ENCODE measurements at places on chromosomes 1 and 21.

GRCh38 chr1:223010582-223011504, 132.2 kb downstream of the TLR5 start:
- no peak for DNase-seq

GRCh38 chr21:38434913-38435533, 63.3 kb downstream of the ERG start:
- DNase-seq = no peak

DNA sequence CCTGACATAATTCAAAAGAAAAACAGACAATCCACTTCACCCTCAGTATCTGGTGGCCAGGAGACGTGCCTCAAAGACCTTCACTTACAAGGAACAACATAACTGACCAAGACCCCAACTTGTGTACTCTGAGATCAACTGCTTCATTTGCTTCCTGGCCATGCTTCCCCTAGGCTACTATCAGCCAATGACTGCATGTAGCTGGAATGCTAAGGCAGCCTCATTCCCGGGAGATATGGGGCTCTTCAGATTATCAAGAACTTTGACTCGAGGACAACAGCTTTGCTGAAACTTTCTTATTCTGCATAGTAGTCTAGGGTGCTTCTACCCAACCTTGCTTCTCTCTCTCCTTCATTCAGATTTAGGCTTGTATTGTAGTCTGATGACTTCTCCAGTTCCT, 11.7 kb upstream of the UCK2 start:
- no peak for DNase-seq

DNA sequence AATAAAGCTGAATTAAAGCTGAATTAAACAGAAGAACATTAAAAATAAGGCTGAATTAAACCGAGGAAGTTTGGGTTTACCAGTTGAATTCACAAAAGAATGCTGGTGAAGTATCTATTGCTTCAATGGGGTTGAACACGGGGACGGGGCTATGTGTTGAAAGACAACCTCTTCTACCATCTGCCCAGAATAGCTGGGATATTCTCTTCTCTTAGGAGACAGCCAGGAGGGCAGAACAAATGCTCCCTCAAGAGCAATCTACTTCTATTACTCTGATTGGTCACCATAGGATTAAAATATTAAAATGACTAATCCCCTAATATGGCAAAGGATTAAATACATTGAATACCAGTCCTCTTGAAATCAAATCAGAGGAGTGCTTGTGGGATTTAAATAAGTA, 68.4 kb downstream of the LPGAT1 start:
- DNase-seq = no peak

- no peak for DNase-seq
Measured at GRCh38 chr1:111598544-111598943, 21.0 kb upstream of the RAP1A start.

GRCh38 chr1:202311875-202312635, 29.7 kb downstream of the UBE2T start:
- DNase-seq = no peak

DNA sequence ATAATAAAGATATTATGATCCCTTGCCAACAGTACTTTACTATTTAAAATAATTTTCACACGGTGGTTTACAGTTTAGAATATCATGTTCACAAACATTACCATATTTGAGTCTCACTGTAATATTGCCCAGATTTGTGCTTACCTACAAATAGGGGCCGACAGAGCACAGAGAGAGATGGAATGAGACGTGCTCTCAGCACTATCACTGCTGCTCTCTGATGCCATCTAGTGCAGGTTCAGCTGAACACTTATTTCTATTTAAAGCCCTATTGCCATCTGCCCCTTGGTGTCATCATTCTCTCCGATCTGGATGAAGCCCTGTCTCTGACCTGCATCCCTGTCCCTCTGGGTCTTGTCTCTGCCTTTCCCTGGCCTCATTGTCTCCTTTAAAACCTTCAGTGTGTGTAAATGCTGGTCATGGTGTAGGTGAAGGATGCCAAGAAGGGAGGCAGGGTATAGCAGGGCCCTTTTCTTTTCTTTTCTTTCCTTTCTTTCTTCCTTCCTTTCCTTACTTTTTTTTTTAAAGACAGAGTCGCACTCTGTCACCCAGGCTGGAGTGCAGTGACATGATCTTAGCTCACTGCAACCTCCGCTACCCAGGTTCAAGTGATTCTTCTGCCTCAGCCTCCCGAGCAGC, 6.9 kb upstream of the GPATCH4 start:
- peak; percentile 75 for DNase-seq

DNA sequence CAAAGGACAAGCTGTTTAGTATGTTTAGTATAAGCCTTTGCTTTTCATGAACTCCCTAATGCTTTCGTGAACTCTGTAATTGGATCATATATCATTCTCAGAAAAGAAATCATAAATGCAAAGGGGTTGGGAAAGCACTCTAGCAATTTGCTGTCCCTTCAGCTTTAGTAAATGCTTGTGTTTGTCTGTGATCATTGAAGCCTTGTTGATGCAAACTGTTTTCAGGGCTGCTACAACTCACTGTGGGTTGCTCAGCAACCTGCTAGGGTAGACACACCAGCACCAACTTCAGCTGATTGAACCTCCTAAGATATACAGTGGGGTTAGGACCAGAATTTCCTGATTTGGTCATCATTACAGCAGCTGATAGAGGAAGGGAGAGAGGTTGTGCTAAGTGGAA, 95.0 kb downstream of the SGIP1 start:
- DNase-seq = no peak

- DNase-seq = no peak
Measured at GRCh38 chr1:219220945-219221344, 47.3 kb downstream of the LYPLAL1 start.

DNA sequence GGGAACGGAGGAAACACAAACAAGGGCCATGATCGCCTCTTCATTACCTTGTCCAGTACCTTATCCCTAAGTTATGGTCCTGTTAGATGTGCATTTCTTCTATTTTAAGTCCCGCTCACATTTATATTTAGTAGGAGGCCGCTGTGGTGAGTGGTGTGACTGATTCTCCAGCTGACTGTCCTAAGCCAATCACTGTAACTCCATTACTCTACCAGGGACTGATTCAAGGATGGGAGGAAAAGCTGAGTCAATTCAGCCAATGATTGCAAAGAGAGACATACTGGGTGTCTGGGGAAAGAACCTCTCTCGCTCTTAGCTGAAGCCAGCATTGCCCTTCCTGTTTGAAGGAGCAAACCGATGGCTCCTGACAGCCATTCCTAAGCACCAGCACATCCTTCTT, 59.7 kb downstream of the TGFBR3 start:
- no peak for DNase-seq

DNA sequence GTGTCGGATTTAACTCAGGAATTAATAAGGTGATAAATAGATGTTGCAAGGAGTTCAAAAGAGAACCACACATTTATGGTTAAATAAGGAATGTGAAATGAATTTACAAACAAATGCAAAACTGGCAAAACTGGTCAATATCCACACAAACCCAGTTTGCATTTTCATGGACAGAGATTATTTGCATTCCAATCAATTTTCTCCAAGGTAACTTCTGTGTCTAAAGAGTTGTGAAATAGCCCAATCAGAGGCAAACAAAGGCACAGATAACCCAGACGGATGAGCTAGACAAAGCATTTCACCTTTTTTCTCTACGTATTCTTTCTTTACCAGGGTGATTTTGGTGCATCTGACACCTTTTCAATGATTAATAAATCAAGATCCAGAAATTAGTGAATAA, 63.9 kb downstream of the MAP3K7CL start:
- DNase-seq = no peak

DNA sequence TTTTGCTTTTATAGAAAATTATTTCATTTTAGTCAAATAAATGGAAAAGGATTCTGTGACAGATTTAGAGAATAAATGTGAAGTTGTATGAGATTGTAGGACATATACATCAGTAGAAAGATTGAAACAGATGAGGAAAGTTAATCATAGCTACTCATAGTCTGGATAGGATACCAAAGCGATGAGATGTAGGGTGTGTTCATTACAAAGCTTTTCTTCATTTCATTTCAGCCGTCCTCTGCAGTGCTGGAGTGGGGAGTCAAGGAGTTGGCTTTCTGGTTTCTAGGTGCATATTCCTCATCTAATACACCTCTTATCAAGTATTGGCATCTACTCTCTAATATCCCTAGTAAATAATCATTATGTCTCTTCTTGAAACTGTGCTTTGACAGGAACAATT, 149.5 kb upstream of the NEGR1 start:
- DNase-seq = no peak

- DNase-seq = no peak
Measured at GRCh38 chr1:101301446-101302057, 64.7 kb downstream of the S1PR1 start.
